ENCODE measurements at places on chromosomes 1 and 21.

DNA sequence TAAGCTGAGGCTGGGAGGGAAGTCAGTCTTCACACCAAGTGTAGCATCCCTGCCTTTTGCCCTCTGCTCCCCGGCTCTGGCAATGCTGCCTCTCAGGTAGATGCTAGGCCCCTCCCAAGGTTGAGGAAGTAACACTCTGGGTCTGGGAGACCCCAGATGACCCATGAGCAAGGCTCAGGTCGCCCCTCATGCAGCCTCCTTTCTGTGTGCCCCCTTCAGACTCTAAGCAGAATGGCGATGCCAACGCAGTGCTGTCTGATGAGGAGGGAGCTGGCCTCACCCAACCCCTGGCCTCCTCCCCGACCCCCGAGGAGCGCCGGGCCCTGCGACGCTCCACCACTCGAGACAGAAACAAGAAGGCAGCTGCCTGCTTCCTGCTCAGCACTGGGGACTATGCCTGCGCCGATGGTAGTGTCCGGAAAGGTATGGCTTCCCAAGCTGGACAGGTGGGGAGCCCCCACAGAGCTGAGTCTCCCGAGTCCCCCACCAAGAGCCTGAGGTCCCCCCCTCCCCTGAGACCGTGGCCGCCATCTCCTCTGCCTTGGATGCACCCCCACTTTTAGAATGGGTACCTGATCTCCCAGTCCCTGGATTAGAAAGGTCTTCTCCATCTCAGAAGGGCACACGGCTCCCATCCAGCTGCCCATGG lies 15.8 kb downstream of the KCNC4 start:
- no peak for DNase-seq

GRCh38 chr1:59505596-59506028 lies 208.7 kb downstream of the FGGY start:
- no peak for DNase-seq

DNA sequence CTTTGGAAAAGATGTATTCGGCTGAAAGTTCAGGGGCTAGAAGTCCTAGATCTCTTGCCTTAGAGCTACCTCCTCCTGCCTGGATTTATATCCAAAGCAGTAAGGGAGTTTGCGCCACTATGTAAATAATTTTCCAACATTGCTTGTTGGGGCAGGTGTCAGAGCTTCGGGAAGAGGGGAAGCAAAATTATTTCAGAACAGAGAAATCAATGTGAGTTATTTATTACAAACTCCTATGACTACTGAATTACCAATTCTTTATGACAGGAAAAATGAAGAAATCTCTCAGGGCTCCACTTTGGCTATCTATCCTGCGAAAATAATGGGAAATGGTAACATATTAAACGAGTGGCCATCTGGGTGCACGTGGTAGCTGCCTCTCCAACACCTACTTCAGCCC lies at the start of gene CRP:
TSS of gene CRP (minus strand) at position 61 of the 400 bp plus-strand sequence. CDS start 104 bp downstream, outside the sequence.
- no peak for DNase-seq

DNA sequence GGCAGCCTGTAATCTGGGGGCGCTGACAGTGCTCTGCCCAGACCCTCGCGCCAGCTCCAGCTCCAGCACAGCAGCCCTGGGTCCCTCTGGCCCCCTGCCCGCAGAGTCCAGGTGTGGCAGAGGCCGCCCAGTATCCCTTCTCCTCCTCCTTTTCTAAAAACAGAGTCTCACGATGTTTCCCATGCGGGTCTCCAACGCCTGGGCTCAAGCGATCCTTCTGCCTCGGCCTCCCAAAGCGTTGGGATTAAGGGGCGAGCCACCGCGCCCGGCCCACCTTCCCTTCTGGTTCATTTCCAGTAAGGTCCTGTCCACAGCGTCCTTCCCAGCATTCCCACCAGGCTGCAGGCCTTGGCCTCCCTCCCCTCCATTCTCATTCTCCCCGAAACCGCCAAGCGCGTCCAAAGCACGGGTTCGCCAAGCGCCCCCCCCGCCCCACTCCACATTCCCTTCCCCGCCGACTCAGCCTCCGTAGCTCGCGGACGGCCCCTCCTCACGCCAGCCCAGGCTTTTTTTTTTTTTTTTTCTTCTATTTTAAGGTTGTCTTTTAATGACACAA lies 2.0 kb upstream of the PCBP3 start:
- DNase-seq = no peak

DNA sequence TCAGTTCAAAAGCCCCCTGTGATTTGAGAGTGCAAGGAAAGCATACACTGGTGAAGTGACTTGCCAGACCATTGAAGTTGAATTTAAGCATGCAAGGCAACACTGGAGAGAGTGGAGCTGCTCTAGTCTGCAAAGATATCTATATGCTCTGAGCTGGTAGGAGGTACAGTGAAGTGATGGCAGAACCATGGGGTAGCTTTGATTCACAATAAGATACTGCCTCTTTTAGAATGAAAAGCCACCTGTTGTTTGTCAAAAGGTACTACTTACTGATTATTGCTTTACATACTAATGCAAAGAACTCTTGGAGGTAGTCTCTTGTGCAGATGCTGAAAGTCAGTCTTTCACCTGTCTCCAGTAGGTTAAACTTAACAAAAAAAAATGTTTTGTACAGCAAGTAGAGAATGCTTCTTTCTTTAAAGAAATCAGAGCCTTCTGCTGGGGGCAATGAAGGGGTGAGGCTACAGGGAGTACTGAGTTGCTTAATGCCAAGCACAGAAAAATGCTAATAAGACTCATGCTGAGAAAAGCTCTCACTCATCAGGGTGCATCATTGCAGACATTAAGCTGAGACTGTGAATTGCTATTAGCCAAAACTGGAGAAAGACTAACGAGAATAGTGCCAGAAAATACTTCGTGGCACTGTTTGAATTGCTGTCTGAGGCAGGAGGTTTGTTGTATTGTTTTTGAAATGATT lies 1150.5 kb upstream of the TMPRSS15 start:
- no peak for DNase-seq

GRCh38 chr1:4699376-4700301 lies 45.2 kb downstream of the AJAP1 start:
- DNase-seq = no peak

DNA sequence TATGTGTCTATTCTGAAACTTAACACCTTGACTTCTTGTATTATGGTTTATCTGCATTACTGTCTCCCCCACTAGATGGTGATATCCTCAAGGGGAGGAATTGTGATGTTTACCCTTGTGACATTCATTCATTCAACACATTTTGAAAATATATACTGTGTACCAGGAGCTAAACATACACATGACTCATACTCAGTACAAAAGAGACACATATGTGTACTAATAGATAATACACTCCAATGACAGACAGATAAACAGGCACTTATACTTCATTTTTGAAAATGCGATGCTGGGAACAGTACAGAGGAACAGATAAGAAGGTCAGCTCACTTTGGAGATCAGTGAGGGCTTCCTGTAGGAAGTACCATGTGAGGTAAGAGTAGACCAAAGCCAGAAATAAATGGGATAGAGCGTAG lies 8.9 kb upstream of the RAB3GAP2 start:
- no peak for DNase-seq

GRCh38 chr1:162456323-162456722 lies 41.3 kb upstream of the UHMK1 start:
- no peak for DNase-seq

DNA sequence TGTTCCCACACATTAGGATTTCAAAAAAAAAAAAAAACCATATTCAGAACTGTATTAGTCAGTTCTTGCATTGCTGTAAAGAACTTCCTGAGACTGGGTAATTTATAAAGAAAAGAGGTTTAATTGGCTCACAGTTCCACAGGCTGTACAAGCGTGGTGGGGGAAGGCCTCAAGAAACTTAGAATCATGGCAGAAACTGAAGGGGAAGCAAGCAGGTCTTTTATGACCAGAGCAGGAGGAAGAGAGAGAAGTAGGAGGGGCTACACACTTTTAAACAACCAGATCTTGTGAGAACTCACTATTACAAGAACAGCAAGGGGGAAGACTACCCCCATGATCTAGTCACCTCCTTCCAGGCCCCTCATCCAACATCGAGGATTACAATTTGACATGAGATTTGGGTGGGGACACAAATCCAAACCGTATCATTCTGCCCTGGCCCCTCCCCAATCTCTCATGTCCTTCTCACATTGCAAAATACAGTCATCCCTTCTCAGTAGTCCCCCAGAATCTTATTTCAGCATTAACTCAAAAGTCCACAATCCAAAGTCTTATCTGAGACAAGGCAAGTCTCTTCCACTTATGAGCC lies 51.8 kb downstream of the POU2F1 start:
- DNase-seq = no peak

- DNase-seq = no peak
Measured at GRCh38 chr1:193707271-193708021, 521.0 kb upstream of the B3GALT2 start.

GRCh38 chr21:36750576-36750959 lies 51.7 kb downstream of the SIM2 start:
- no peak for DNase-seq

GRCh38 chr1:185645162-185645640 lies 89.0 kb upstream of the HMCN1 start:
- DNase-seq = no peak
